ENCODE measurements at places on chromosomes 3 and 15.

DNA sequence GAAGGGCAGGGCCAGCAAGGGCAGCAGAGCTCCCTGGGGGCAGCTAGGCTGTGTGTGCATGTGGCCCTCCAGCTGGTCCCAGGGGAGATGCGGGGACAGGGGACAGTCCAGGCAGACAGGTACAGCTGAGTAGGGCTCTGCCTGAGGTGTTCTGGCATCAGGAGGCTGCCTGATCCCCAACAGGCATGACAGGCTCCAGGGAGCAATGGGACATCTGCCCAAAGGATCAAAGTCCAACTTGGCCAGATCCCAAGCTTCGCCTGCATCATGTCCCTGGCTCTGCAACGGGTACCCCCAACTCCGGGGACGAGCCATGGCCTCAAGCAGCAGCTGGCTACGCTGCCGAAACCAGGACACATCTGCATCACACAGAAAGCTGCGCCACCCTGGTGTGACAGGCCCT, 21.8 kb downstream of the ATRIP start:
- DNase-seq: no peak

DNA sequence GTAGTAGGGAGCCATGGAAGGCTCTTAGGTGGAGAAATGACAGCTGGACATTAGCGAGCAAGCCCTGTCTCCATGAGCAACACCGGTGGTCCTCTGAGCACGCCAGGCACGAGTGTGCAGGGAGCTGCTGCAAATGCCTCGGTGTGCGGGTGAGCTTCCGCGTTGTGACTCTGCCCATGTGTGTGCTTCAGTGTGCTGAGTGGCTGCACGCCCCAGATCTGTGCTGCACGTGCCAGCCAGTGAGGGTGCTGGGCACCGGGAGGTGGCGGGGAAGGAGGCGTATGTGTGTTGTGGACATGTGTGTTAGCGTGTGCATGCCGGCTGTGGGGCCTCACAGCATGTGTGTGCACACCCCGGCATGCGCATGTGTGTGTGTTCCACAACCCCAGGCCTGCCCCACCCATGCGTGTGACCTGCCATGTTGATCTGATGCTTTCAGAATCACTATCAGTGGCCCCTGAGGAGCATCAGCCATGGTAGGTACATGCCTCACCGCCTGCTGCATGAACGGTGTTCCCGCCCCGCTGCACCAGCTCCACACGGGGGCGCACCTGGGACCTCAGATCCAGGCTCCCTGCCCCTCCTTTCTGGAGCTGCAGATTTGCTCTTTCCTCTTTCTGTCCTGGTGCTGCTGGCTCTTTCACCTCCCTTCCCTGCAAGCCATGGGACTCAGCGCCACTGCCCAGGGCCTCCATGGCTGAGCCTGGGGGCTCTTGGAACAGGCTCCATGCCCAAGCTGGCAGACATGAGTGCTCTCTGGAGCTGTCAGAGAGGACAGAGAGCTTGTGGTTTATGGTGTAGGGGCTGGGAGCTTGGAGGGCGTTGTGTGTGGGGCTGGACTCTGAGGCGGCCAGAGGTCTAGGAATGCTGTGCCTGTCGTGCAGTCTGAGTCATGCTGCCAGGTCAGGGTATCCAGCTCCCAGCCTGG, 169.4 kb downstream of the TBC1D2B start:
- no peak for DNase-seq

- DNase-seq: no peak
These were observed 23.7 kb downstream of the CEP19 start for GRCh38 chr3:196688349-196688748.

GRCh38 chr3:112500621-112501020, 1.3 kb upstream of the BTLA start:
- no peak for DNase-seq

GRCh38 chr3:69538281-69538680, 152.4 kb upstream of the FRMD4B start:
- no peak for DNase-seq

- no peak for DNase-seq
These were observed at the start of gene UROC1 for GRCh38 chr3:126517291-126517951. Gene UROC1 (minus strand): TSS chr3:126517773. CDS start chr3:126517719, 54 bp downstream.

GRCh38 chr15:66746231-66746605, 44.2 kb downstream of the SMAD6 start:
- no peak for DNase-seq

DNA sequence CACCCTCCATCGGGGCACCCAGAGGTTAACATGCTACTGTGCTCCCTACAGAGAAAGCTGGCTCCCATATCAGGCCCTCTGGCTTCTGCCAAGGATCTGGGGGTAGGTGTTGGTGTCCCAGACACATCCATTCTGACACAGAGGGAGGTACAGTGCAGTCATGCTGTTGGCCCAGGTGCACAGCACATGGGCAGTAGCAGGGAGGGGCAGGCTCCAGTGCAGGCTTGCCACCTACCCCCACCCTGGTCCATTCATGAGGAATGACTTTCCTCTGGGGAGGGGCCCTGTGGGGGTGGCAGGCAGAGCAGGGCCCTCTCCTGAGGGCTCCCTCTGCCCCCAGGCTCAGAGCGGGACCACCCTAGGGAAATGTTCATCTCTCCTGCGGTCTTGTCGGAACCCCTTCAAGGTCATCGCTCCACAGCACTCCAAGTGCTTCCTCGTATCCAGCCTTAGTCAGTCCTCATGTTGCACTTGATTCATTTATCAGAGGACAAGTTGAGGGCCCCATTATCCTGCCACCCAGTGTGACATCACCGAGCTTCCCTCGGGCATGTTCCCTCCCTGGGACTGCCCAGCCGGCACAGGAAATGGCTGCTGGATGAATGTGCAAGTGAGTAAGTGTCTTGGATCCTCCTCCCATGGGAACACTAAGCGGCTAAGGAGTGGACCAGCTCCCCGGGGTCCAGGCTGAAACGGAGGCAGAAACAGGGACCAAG, 10.0 kb downstream of the DUSP7 start:
- no peak for DNase-seq

DNA sequence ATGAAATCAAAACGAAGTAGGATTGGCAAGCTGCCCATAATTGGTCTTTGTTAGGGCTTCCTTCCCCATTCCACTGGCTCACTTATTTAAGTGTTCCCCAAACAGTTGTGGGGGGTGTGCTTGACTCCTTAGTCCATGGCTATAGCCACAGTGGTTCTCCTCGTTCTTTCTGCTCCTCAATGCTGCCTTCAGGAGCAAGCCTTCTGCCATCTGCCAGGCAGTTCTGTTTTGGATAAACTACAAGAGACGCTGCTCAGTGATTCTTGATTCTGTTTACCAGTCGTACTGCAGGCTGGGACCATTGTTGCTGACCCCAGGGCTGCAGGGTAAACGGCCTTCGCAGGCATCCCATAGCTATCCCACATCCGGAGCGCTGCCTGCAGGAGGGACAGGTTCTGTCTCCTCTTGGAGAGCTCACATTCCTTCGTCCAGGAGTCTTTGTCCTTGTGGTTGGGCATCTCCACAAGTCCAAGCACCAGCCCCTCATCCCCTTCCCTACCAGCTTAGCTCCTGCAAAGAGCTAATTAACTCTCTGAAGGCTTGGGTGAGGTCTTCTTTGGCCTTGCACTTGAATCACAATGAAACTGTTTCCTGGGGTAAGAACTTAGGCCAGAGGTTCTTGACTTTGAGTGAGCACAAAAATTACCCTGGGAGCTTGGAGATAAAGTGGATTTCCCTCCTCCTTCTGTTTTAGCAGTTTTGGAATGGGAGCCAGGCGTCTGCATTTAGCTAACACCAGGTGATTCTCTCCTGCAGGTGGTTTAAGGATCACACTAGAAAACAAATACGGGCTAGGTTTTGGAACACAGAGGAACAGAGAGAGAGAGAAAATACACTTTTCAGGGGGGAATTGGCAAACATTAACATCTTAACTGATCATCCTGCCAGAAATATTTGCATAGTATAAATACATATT, 114.9 kb downstream of the SV2B start:
- DNase-seq: no peak

GRCh38 chr15:44215594-44215993, 20.5 kb upstream of the FRMD5 start:
- DNase-seq: no peak

GRCh38 chr15:32993285-32993684, 201.2 kb downstream of the FMN1 start:
- no peak for DNase-seq

DNA sequence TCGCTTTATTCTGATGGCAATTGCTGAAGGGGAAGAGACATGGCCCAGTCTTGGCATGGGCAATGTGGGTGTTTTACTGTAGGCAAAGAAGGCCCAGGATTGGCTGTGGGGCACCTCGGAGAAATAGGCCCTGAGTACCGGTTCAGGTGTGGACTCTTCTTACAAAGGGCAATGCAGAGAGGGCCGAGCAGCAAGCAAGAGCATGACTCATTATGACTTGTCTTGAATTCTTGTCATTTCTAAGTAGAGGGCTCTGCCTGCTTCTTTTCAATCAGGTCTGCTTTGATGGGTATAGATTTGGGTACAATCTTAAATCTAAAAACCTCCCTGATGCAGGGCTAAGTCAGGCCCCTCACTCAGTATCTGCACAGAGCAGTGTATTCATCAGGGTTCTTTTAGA, 14.8 kb upstream of the BUB1B start:
- DNase-seq: no peak

GRCh38 chr15:44315126-44315525, 26.6 kb downstream of the GOLM2 start:
- no peak for DNase-seq

DNA sequence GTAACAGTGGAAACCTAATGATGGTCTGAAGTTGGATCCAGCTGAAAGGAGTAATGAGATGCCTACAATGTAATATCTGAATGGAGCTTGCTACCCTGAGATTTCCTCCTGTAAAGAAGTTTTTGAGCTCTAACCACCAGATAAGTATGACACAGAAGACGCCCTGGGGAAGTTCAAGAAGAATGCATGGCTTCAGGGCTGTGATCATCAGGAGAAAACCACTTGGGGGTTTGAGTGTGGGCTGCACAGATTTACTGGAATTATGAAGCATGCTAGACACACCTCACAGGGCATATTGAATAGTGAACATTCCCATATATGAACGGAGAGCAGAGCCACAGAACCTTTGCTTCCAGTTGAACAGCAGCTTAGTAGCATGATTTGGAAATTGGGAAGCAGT, 10.6 kb upstream of the CCDC80 start:
- DNase-seq: no peak

GRCh38 chr15:58487041-58487723, 55.4 kb downstream of the LIPC start:
- no peak for DNase-seq
